AML-193 (cell line): ENCODE measurements at places on chromosomes 7 and 10.

GRCh38 chr7:25318047-25318446 lies 89.8 kb upstream of the NPVF start:
- no peak for DNase-seq

DNA sequence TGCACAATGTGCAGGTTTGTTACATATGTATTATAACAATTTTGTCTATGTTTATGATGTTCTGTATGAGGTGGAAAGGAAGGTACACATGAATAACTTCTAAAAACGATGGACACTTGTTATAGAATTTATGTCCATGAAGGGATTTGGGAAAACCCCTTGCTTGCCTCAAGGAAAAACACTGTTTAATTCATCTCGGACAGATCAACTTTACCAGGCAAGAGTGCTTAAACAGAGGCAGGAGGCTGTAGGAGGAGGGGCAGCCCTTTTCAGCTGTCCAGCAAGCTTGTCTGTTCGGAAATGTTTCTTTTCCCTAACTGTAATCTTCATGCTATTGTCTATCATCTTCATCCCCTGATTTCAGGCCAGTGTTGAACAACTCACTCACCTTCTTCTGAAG lies 200.9 kb downstream of the CDC14C start:
- DNase-seq, result no peak

GRCh38 chr10:118851062-118852035 lies 96.6 kb upstream of the CACUL1 start:
- no peak for DNase-seq

GRCh38 chr7:2224934-2225333 lies 7.8 kb downstream of the MAD1L1 start:
- DNase-seq, result no peak

GRCh38 chr7:117531595-117532244 lies 51.9 kb downstream of the CFTR start:
- no peak for DNase-seq

GRCh38 chr7:135321556-135321955 lies 87.9 kb downstream of the STRA8 start:
- no peak for DNase-seq

DNA sequence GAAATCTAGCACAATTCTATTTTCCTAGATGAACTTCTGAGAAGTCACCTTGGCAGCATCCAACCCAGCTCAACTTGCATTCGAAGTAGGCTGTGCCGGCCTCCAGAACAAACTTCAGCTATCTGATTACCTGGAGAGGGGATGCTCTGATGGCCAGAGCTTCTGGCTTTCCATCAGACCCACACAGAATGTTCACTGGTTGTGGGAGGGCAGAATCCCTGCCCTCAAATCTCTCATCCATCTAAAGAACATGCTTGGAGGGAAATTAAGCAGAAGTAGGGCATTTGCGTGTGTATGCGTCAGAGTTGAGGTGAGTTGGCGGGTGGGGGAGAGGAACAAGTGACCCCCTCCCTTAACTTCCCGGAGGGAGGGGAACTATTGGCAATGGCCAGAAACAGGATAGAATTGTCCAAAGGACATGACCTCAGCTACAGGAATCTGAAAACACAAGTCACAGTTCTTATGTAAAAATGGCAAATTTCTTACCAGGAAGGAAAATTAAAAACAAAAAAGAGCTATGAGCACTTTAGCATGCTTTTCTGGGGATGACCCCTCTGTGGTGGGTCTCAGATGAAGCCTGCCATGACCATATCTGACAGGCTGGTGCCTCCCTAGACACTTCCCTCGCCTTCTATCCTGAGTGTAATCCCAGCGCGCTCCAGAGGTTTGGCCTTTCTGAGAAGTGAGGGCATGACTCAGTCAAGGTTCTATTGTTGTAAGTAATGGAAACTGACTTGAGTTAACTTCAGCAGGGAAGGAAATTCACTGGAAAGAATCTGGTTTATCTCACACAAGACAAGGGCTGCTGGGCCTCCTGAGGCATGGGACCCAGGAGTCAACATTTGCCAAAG lies 278.8 kb downstream of the RPS24 start:
- DNase-seq, result no peak

- no peak for DNase-seq
These were observed 42.2 kb upstream of the CAMK2B start for GRCh38 chr7:44367475-44368043.

- DNase-seq, result no peak
These were observed 253.8 kb downstream of the MAD1L1 start for GRCh38 chr7:1978656-1979590.

DNA sequence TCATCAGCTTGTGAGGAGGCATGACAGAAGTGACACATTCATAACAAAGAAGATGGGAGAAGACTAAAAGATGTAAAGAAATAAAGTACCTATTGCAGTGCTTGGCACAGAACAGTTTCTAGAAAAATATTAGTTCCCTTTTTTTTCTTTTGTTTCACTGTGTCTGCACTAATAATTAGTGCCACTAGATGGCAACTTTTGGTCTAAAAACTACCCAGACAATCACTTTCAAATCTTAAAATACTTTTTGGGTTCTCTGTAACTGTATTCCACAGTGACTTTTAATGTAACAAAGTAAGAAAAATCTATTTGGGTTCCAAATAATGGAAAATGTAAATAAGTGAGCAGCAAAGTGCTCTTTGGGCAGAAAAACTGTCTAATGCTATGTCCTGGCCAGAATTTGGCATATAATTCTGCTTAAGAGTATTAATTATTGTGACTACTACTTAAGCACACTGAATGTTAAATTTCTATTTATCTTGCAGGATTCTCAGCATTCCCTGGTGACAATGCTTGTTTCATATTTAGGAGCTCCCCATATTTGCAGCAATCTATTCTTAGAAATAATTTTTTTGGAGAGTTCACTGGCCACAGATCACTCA lies 134.8 kb upstream of the KIF5B start:
- DNase-seq, result peak; percentile 62

DNA sequence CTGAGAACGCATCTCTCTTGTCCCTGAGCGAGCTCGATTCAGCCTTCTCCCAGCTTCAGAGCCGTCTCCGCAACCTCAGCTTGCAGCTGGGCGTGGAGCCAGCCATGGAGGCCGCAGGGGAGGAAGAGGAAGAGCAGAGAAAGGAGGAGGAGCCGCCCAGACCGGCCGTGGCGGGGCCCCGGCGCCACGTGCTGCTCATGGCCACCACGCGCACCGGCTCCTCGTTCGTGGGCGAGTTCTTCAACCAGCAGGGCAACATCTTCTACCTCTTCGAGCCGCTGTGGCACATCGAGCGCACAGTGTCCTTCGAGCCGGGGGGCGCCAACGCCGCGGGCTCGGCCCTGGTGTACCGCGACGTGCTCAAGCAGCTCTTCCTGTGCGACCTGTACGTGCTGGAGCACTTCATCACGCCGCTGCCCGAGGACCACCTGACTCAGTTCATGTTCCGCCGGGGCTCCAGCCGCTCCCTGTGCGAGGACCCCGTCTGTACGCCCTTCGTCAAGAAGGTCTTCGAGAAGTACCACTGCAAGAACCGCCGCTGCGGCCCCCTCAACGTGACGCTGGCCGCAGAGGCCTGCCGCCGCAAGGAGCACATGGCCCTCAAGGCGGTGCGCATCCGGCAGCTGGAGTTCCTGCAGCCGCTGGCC lies 43.2 kb downstream of the CHST3 start:
- DNase-seq, result no peak

GRCh38 chr10:69716711-69717560 lies 84.8 kb upstream of the COL13A1 start:
- peak; percentile 29 for DNase-seq

DNA sequence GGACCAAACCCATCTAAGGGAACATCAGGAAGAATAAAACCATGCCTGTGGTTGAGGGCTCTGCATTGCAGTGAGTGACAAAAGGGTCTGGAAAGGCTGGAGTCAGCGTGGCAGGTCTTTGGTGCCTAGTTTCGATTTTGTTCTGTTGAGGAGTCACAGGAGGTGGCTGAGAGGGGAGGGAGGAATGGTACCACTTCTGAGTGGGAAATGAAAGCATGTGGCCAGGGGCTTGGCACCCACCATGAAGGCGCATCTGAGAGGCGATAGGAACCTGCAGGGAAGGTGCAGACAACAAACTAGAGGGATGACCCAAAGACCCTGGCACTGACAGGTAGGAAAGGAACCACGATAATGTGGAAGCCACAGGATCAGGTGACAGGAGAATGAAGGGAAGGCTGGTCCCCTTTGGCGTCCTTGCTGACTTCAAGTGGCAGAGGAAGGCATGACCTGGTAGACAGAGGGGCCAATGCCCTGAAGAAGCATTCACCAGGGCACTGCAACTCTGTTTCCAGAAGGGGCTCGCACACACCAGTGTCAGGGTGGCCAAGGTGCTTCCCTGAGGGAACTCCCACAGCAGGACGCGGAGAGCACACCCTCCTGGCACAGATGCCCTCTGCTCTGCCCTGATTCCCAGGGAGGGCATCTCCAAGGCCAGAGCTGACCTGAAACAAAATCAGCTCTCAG lies 41.7 kb downstream of the HIPK2 start:
- DNase-seq, result no peak

- no peak for DNase-seq
These were observed 84.2 kb upstream of the DDC start for GRCh38 chr7:50649259-50649885.

DNA sequence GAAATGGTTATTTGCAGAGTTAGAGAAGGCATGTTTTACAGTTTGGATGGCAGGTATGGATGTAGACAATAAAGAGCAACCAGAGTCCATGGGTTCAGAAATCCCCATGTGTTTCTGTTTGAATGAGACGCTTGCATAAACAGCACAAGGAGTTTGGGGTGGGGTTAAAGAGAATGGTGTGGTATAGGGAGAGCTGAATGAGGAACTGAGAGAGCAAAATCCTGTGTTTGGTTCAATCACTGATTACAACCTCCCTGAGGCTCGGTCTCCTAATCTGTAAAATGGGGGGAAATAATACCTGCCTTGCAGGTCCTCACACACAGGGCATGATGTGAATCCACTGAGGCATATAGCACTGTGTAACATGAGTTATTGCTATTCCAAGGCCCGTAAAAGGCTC lies 23.7 kb downstream of the CAV1 start:
- DNase-seq, result no peak

DNA sequence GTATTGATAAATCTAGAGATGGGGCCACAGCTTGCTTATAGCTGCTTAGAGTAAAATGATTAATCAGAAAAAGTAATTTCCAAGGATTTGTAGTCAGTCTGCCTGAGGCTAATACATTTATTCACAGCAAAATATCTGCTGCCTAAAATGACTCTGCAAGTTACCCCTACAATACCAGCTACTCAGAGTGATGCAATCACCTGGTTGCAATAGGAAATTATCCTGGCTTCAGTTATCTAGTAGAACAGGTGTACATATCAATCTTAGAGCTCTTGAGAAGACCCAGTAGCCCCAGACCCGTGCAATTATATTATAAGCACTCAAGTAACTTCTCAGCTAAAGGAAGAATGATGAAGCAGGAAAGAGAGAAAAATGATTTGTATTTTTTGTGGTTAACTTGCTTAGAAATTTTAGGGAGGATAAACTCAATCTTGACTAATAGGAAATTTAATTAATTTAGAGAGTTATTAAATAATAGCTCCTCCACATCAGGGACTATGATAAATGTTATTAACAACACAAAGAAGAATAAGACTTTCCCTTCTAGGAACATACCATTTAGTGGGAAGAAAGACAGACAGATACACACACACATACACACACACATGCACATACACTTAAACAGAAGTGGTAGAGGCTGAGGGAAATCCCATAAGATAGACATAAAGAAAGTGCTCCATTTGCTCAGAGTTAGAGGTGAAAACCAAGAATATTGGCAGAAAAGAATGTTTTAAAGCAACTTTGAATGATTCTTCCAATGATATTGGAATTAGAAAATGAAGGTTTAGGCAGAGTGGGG lies 140.4 kb upstream of the PRSS1 start:
- DNase-seq, result no peak

- DNase-seq, result no peak
These were observed 13.5 kb upstream of the TBX20 start for GRCh38 chr7:35267411-35267810.

DNA sequence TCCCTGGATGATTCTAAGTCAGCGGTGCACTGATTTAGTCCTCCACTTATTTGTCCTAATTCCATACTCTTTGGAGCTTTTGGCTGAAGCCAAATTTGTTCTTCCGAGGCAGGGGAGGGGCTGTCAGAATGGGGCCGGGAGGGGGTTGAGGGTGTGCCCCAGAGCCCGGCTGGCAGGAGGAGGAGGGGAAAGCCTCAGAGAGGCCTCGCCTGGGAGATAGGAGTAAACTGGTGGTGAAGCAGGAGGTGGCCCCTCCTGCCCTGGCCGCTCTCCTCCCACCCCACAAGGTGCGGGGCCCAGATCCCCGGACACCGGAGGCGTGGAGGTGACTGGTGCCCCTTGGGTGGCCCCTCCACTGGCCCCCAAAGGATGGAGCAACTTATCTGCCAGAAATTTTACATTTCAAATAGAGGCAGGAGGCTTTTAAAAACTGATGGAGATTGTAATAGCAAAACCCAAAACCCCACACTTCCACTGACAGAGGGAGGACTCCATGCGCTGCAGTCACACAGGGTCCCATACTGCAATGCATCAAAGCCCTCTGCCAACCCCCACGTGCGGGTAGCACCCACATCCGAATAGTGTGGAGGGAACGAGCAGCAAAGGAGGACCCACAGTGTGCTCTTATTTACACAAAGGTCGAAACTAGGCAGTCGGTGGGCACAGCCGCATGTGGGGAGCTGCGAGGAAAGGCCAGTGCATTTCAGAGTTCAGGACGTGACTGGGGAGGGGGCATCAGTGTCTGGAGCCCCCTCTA lies 61.9 kb downstream of the CAMK2B start:
- DNase-seq, result no peak

DNA sequence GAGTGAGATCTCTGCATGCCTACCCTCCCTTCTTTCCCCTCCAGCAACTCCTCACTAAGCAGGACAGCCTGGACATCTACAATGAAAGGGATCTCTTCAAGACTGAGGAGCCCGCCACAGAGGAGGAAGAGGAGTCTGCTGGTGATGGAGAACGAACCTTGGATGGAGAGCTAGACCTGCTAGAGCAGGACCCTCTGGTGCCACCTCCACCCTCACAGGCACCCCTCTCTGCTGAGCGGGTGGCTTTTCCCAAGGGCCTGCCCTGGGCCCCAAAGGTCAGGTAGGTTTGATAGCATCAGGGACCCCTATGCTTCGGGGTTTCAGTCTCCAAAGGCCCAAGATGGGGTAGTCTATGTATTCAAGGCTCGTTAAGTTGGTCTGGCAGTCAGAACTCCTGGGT lies 23.9 kb downstream of the STRIP2 start:
- DNase-seq, result no peak

DNA sequence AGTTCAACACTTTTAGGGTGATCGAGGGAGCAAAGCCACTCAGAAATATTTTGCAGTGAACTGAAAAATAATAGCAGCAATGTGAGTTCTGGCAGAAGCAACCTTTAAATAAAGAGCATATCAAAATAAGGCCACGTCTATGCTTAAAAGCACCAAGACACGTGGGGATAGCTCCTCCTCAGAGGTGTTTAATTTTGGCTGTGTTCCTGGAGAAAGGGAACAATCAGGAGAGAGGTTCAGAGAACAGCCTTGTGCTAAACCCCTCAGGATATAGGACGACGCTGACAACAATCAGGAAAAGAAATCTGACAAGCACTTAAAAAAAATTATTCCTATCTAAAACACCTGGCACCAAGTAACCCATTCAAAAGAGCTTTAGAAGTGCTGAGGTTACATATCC lies 471.9 kb upstream of the CELF2 start:
- DNase-seq, result no peak

- DNase-seq, result no peak
These were observed 52.2 kb upstream of the KCNIP2 start for GRCh38 chr10:101895781-101896180.
